ENCODE measurements at places on chromosomes 16 and 17. TPM values are rescaled to one million over a fixed set of nuclear protein-coding genes. Genes with fewer than 3 reads are reported as not detected.

DNA sequence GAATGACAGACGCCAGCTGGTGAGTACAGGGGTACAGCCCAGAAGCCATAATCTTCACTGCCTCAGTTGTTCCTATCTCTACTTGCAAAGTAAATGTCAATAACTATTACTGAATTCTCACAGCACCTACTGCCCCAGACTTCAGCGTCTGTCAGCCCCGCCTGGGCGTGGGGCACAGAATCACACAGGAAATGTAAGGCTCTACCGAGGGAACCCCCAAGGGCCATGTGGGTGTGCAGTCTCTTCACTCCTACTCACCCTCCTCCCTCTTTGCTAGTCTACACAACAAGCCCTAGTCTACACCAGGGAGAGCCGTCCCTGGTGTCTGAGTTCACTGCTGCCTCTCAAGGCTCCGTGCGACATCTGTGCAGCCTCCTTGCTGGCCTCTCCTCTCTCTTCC is 4.5 kb downstream of the NPTX1 start:
- no peak for DNase-seq
- peaks cover 3% of the 10 kb centered on the region for H3K36me3 ChIP-seq
- H3K27ac ChIP-seq: no peak overlapping the region
- peaks cover 77% of the 10 kb centered on the region for H3K27me3 ChIP-seq

GRCh38 chr17:57480438-57481196 is 224.3 kb downstream of the MSI2 start:
- H3K4me1 ChIP-seq: peaks cover 43% of the 10 kb centered on the region
- no peaks in the 10 kb centered on the region for H3K27me3 ChIP-seq
- H3K27ac ChIP-seq: peak overlapping the region; percentile 6
- H3K4me3 ChIP-seq: peak overlapping the region; percentile 3

DNA sequence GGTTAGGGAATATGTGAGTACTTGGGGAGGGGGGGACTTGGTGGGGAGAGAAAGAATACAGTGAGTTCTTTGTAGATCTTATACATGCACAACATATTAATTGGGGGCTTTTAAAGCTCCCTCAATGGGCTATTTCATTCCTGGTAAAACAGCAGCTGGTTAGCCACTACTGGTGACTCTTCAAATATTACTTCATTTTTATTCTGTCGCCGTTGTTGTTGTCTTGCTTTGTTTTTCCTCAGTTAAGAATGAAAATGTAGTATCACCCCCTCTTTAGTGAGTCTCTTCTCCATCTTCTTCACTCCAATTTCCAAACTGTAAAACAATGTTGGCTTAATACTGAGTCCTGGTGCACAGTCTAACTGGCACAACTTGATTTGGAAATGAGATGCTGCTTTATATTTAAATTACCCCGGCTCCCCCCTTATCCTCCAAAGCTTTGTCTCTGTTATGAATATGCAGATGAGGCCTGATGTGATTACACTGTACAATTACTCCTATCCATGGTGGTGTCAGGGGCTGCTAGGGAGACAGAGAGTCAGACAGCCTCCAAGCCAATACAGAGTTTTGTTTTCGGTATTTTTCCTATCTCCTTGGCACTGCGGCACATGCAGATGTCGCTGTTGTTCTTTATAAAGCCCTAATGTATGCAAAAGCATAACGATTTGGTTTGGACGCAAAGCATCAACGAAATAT is 256.9 kb upstream of the PMFBP1 start:
- peaks cover 19% of the 10 kb centered on the region for H3K36me3 ChIP-seq
- no peaks in the 10 kb centered on the region for H3K4me1 ChIP-seq
- H3K4me3 ChIP-seq: no peak overlapping the region
- no peak overlapping the region for H3K27ac ChIP-seq
- DNase-seq: no peak

DNA sequence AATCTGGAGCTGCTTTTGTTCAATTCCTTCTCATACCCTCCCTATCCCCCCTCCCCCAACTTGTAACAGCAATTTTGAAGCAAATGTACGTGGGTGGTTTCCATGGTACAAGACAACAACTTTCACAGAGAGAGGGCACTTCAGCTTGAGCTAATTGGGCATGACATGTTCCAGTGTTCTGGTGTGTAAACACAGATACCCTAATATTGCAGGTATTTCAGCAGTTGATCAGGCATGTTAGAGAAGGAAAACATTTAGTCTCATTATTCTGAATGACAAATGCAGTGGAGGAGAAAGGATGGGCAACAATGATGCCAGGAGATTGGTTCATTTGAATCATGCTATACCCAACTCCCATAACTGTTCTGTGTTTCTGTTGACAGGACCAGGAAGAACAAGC is 137.5 kb downstream of the TRIM37 start:
- no peaks in the 10 kb centered on the region for H3K27me3 ChIP-seq
- no peak overlapping the region for H3K4me3 ChIP-seq
- H3K36me3 ChIP-seq: no peaks in the 10 kb centered on the region
- no peak overlapping the region for H3K27ac ChIP-seq

DNA sequence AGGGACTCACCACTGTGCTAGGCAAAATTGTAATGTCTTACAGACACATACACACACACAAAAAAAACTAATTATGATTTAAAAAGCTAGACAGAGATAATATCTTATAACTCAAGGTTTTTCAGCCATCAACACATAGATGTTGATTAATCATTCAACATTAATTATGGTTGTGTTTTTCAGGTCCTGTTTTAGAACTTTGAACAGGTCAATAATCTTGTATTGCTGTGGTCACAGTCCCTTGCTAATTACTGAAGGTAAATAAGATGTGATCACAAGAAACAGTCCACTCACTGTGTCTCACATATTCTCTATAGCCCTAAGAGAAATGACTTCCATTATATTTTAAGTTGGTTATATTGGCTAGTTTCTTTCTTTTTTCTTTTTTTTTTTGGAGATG is 32.4 kb upstream of the TENT4B start:
- DNase-seq: no peak
- H3K4me3 ChIP-seq: no peak overlapping the region
- H3K36me3 ChIP-seq: no peaks in the 10 kb centered on the region

DNA sequence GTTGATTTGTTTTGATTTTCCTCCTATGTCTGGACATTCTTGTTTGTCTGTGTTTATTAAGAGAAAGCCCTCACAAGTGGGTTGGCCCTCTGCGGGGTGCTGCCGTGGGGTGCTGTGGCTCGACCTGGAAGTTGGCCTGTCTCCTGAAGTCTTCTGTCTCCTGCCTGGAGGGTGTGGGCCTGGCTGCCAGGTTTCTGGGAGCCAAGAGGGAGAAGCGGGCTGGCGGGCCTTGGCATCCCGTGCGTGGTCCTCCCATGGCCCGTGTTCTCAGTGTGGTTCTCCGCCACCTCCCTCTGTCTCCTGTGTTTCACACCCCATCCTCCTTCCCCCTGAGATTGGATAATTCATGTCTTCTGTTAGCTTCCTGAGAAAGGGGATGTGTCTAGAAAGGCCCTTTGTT is 69.6 kb downstream of the RNF213 start:
- no peak overlapping the region for H3K4me3 ChIP-seq
- H3K36me3 ChIP-seq: peaks cover 98% of the 10 kb centered on the region
- no peak for DNase-seq
- no peaks in the 10 kb centered on the region for H3K27me3 ChIP-seq
- no peak overlapping the region for H3K27ac ChIP-seq

DNA sequence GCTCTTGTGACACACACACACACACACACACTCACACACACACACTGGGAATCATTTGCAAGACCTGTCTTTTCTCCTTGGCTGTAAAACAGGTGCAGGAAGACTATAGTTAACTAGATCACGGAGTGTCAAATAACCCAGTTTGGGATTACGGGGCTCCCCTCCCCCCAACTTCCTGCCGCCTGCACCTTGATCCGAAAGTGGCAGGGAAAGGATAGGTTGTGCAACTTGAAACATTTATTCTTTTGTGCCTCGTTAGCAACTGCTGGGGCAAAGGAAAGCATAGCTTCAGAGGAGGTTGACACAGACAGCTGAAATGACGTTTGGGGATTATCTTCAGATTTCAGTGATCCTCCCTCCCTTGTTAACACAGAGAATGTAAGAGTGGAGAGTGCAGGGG is 149.5 kb downstream of the NTN1 start:
- no peak for DNase-seq
- no peaks in the 10 kb centered on the region for H3K36me3 ChIP-seq
- no peak overlapping the region for H3K27ac ChIP-seq
- H3K27me3 ChIP-seq: peaks cover 1% of the 10 kb centered on the region
- no peak overlapping the region for H3K4me3 ChIP-seq

Gene CLEC19A
- not detected for total RNA-seq

Data from naive thymus-derived CD8-positive, alpha-beta T cell (primary cell).